ENCODE measurements at places on chromosomes 2 and 18.

DNA sequence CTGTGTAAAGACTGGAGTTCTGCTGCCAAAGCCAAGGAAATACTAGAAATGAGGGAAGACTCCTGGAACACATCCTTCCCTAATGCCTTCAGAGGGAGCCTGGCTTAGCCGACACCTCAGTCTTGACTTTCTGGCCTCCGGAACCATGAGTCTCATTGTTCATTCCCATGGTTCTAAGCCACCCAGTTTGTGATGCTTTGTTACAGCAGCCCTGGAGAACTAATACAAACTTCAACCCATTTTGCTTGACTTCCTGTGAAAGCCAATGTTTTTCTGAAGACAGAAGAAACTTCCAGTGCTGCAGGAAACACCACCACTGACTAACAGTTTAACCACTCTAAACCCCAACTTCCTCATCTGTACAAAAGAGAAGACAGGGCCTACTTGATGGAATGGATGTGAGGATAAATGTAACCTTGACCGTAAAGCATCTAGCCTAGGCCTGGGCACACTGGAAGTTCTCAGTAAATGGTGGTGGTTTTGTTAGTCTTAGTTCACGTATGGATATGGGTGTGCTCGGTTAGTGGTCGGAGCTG lies 85.9 kb upstream of the RFX8 start:
- DNase-seq: no peak

- DNase-seq: no peak
These were observed 40.9 kb downstream of the TWIST2 start for GRCh38 chr2:238888781-238889180.

- DNase-seq: no peak
These were observed 10.6 kb upstream of the HOXD4 start for GRCh38 chr2:176140513-176141317.

- DNase-seq: peak; percentile 19
These were observed 162.3 kb upstream of the ZEB2 start for GRCh38 chr2:144682248-144682647.

- DNase-seq: peak; percentile 15
These were observed 574.2 kb downstream of the CCDC85A start for GRCh38 chr2:56757884-56758545.

GRCh38 chr18:3067722-3068121 lies 54.8 kb upstream of the LPIN2 start:
- no peak for DNase-seq

DNA sequence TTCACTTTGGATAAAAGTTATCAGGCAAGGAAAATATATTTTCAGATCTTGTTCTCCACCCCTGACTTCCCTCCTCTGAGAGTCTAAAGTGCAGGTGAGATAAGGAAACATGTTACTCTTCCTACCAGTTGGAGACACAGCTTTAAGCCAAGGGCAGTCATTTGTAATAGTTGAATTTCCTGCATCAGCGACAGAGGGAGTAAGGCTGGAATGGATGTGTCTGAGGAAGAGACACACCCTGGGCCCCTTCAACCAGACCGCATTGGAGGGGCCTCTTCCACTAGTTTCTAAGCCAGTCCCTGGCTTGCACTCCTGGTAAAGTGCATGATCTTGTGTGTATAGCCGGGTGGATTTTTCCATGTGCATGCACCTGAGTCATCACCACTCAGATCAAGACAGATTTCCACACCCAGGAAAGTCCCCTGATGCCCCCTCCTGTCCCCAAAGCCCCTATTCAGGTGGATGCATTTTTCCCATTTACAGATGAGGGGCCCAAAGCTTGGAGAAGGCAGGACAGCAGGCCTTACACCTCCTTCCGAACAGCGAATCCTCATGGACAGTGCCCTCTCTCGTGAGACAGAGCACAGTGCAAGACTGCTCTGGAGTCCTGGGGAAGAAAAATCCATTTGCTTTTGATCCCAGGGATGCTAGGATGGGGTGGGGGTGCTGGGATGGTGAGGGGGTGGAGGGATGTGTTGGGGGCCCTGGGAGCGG lies 66.7 kb upstream of the SH3RF3 start:
- DNase-seq: no peak

GRCh38 chr2:230512955-230513748 lies 97.2 kb downstream of the SP100 start:
- no peak for DNase-seq

- DNase-seq: no peak
These were observed 148.7 kb downstream of the LDLRAD4 start for GRCh38 chr18:13366962-13367892.

DNA sequence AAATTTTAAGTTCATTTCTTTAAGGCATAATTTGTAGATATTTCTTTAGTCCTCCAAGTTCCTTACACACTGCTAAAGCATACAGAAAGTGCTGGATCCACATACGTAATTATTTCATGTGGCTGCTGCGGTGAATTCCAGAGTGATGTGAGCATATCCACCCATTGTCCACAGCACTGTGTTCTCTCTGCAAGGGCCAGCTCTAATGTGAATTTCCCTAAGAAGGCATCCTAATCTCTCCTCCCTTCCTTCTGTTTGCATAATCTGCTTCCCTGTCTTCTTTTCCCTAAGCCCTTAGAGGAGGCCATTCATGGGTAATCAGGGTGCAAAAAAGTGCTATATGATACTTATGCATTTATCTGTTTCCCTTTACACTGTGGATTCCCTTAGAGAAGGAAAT lies 57.2 kb downstream of the COBLL1 start:
- DNase-seq: no peak

Data from NCI-H1105 treated with DMSO at 0.1 percent for 48 hours (cell line).